GM04504 (cell line): ENCODE measurements at places on chromosomes 7 and 10.

- no peak for DNase-seq
Observed at GRCh38 chr7:112214883-112215282, 8.4 kb downstream of the ZNF277 start.

DNA sequence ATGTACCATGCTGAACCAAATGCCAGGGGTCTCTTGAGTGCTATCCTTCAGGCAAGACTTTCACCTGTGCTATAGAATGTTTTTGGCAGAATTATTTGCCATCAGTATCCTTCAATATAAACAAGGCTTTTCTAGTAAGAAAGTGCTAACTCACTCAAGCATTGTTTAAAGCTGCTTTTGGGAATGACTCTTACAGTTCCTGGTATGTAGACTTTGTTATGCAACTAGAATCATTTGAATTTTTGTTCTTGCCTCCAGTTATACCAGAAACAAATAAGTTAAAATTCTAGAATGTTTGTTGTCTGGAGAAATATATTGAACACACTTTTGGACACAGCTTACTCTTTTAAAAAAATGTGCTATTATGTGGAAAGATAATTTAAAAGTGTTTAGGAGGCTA lies 39.5 kb upstream of the RTKN2 start:
- DNase-seq, result peak; percentile 1

- DNase-seq, result no peak
Observed at GRCh38 chr10:122515588-122516231, 44.8 kb upstream of the DMBT1 start.

DNA sequence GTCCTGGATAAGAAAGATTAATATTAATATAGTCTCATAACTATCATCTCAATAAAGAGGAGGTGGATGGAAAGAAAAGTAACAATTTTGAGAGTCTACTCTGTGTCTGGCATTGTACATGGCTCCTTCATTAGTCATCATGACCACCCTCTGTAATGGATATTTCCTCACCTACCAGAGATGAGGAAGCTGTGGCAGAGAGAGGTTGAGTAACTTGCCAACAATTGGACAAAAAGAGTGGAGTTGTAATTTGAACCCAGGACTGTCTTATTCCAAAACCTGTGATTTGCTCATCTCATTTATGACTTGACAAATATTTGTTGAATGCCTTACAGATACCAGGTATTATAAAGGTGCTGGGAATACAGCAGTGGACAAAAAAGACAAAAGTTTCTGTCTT lies 2.1 kb upstream of the IDE start:
- no peak for DNase-seq

DNA sequence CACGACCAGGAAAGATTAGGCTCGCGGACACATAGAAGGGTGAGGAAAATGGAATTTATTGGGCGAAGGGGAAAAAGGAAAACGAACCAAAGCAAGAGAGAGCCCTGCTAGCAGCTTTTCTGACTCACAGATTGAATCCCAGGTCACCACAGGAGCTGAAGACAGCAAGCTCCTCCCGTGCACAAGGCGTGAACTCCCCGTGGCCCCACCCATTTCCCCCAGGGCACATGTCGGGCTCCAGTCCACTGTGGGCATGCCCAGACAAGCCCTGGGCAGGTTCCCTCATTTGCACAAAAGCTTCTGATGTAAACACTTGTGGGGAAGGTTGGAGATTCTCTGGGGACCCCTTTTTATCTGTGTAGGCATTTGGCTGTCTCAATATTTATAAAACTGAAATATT lies 582.4 kb downstream of the SUGCT start:
- DNase-seq, result no peak

DNA sequence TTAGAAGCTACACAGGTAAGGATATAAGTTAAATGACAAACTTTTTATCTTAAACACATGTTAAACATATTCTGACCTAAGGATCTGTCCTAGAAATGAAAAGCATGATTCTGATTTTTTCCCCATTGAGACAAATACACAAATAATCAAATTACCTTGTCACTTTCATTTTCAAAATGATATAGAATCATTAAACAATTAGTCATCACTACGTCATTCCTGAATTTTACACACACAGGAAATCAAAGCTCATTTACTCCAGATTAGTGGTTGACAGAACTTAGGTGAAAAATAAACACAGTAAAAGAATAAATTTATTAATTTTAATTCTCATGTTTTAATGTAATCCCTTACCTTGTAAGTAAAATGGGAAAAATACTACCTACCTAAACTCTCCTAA lies 89.0 kb downstream of the AASS start:
- DNase-seq, result no peak

DNA sequence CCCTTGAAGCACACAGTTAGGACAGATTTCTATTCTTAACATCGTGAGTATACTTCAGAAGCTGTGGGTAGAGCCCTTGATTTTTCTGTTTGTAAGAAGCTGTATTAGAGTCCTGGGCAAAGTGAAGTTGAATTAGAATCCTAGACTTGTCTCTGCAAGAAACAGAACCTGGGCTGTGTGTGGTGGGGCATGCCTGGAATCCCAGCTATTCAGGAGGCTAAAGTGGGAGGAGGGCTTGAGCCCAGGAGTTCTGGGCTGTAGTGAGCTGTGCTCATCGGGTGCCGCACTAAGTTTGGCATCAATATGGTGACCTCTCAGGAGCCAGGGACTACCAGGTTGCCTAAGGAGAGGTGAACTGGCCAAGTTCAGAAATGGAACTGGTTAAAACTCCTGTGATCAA lies 183.4 kb downstream of the GNAI1 start:
- no peak for DNase-seq

DNA sequence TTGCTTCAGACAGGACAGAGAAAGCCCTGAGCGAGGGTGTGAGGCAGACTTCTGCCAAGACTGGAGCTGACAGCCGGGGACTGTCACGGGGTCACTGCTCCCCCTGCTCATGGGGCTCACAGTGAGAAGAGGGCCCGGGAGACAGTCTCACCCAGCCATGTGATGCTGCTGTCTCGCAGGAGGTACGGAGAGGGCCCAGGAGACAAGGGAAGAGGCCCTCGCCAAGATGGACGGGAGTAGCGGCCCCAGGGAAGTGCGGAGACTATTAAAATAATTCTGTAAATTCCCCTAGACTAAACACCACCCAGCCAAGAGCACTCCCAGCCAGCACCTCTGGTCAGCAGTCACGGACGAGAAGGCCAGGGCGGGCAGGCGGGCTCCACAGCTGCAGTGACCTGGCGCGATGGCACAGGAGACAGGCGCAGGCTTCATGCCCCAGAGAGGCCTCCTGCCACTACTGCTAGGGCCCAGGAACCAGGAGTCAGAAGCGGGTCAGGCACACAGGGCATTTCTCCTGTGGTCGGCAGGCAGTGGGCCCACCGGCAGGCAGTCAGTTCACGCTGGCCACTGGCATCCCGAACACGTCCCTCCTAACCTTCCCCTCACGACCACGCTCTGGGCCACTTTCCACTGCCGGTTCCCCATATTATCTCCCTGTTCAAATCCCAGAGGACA lies 24.1 kb downstream of the WDR86 start:
- DNase-seq, result no peak

GRCh38 chr7:16345979-16346958 lies 75.1 kb downstream of the CRPPA start:
- DNase-seq, result peak; percentile 44

GRCh38 chr10:101261702-101262101 lies 32.4 kb upstream of the LBX1 start:
- no peak for DNase-seq

- no peak for DNase-seq
Observed at GRCh38 chr7:149430192-149430591, 30.7 kb downstream of the ZNF777 start.

GRCh38 chr10:32189400-32190084 lies 133.3 kb upstream of the KIF5B start:
- DNase-seq, result no peak

- no peak for DNase-seq
Observed at GRCh38 chr10:130395248-130395936, 259.2 kb downstream of the GLRX3 start.

DNA sequence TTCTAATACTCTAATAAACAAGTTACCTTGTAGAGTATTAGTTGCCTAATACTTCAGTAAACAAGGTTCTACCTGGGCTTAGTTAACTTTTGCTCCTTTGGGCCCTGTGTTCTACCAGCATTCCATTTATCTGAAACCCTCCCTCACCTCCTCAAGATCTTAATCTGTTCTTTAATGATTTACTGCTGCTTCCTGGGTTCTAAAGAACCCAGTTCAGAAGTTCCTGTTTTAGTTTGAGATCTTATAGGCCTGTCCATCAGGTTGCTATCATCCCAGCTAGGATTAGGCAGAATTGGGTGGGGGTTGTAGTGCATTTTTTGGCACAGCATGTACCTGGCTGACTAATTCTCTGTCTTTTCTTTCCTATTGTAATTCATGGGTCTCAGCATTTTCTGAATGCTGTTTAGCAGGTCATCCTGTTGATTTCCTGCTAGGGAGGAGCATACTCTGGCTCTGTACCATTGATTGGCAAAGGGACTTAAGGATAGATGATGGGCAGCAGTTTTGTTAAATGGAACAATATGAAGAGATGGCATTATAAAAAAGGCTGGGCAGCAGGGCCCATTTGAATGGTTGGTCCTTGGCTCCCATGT lies 53.7 kb upstream of the TMEM248 start:
- no peak for DNase-seq

DNA sequence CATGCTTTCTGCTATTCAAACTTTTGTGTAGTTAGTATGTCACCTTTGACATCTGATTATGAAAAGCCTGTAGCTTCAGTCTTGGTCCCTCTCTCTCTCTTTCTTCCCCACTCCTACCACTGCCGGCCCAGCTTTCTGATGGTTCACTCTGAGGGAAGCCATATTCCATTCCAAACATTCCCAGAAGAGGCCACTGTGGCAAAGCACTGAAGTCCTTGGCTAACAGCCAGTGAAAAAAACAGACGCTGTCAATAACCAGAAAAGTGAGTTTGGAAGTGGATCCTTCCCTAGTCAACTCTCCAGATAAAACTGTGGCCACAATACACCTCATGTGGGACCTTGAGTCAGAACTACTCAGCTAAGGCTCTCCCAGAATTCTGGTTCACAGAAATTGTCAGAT lies 950.7 kb upstream of the PHF14 start:
- no peak for DNase-seq

- no peak for DNase-seq
Observed at GRCh38 chr10:15316871-15317464, 54.1 kb downstream of the FAM171A1 start.

DNA sequence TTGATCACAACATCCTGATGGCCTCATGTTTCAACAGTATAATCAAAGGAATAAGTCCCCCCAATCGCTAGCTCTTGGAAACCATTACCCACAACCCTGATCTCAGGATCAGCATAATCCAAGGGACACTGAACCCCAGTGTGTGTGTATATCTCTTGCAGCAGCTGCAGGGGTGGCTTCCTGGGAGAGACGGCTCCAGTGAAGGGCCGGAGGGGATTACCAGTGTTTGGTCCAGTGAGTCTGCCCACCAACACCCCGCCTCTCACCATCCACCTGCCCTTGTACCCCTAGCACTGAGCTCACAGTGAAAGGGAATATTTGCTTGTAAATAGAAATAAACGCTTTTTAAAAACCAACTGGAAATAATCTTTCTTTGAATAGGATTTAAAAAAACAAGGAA lies 63.1 kb downstream of the FAM53B start:
- no peak for DNase-seq

DNA sequence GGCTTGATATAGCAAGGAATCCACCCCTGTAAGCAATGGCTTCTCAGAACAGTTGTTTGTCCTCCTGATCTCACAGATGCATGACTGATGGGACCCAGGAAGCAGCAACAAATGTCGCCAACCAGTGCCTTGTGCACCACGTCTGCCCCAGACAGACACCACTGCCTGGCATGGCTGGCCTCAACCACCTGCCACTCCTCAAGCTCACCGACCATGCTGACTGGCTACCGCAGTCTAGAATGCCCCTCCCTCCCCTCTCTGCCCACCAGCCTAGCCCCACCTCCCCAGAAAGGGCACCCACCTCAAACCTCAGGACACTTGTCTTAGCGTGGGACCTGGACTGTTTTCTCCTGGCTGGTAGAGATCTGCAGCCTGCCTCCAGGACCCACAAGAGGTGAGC lies 24.0 kb downstream of the LRRC20 start:
- no peak for DNase-seq

- peak; percentile 85 for DNase-seq
Observed at GRCh38 chr7:107622429-107622828, 38.2 kb upstream of the SLC26A4 start.

- no peak for DNase-seq
Observed at GRCh38 chr7:881441-882234, 5.3 kb downstream of the GET4 start.

- peak; percentile 50 for DNase-seq
Observed at GRCh38 chr7:138886501-138886917, 88.5 kb upstream of the ATP6V0A4 start.

- no peak for DNase-seq
Observed at GRCh38 chr10:34295142-34295548, 520.0 kb downstream of the PARD3 start.

DNA sequence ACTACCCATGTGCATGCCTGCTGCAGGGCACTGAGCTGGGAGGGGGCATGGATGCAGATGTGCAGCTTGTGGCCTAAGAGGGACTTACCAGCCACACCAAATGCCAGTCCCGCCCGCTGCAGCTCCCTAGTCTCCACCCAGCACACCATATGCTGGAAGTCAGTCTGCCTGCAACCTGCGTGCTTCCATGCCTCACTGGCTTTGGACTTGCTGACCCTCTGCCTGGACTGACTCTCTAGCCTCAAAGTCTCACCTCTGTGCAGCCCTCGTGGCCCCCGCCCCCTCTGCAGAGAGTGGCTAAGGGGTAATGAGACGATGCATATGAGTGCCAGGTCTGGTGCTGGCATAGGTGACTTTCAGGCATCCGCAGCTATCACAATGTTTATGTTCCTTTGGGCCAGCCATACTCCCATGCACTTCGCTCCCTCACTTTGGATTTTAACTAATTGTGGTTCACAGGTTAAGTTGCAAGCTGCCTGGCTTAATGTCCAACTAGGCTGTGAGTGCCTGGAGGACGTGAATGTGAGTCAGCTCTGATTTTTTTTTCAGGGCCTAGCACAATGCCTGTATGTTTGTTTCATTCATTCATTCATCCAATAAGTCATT lies 21.7 kb downstream of the TRIM8 start:
- no peak for DNase-seq

- DNase-seq, result no peak
Observed at GRCh38 chr7:139943401-139943800, 114.3 kb downstream of the TBXAS1 start.

GRCh38 chr7:7918736-7919448 lies 49.7 kb upstream of the GLCCI1 start:
- no peak for DNase-seq

GRCh38 chr7:74185636-74186035 lies 11.5 kb downstream of the EIF4H start:
- no peak for DNase-seq

GRCh38 chr10:131654471-131655087 lies 246.2 kb upstream of the PPP2R2D start:
- no peak for DNase-seq

- DNase-seq, result no peak
Observed at GRCh38 chr7:74568658-74569057, 88.9 kb upstream of the GTF2I start.

GRCh38 chr10:20993830-20994527 lies 96.9 kb upstream of the NEBL start:
- DNase-seq, result no peak

GRCh38 chr10:53284615-53285182 lies 512.1 kb upstream of the MBL2 start:
- DNase-seq, result no peak

- no peak for DNase-seq
Observed at GRCh38 chr10:73871295-73872189, 2.8 kb downstream of the CAMK2G start.

- no peak for DNase-seq
Observed at GRCh38 chr10:8133146-8133545, 78.7 kb downstream of the GATA3 start.
